ENCODE measurements at places on chromosomes 4 and X.

GRCh38 chr4:38360201-38360600, 303.8 kb upstream of the KLF3 start:
- DNase-seq, result no peak

GRCh38 chr4:152795891-152796290, 16.1 kb downstream of the ARFIP1 start:
- DNase-seq, result no peak

GRCh38 chr4:88327665-88328064, 43.3 kb upstream of the PPM1K start:
- no peak for DNase-seq

- no peak for DNase-seq
Observed at GRCh38 chrX:133747196-133747595, 238.2 kb downstream of the GPC3 start.

- DNase-seq, result no peak
Observed at GRCh38 chr4:151721466-151721865, 39.3 kb downstream of the GATB start.

All from globus pallidus (tissue), 1 donor.